ENCODE measurements at places on chromosomes 6 and 20. TPM values are rescaled to one million over a fixed set of nuclear protein-coding genes. Genes with fewer than 3 reads are reported as not detected.

- DNase-seq: no peak
Observed at GRCh38 chr6:160952633-160953281, 38.8 kb upstream of the MAP3K4 start.

GRCh38 chr20:1994627-1995026, 769 bp upstream of the PDYN start:
- DNase-seq: no peak

- DNase-seq: no peak
Observed at GRCh38 chr6:137872581-137873115, 5.6 kb downstream of the TNFAIP3 start.

GRCh38 chr6:168599118-168599494, 158.1 kb downstream of the SMOC2 start:
- DNase-seq: no peak

GRCh38 chr6:90319044-90319443, 22.4 kb upstream of the BACH2 start:
- DNase-seq: no peak

DNA sequence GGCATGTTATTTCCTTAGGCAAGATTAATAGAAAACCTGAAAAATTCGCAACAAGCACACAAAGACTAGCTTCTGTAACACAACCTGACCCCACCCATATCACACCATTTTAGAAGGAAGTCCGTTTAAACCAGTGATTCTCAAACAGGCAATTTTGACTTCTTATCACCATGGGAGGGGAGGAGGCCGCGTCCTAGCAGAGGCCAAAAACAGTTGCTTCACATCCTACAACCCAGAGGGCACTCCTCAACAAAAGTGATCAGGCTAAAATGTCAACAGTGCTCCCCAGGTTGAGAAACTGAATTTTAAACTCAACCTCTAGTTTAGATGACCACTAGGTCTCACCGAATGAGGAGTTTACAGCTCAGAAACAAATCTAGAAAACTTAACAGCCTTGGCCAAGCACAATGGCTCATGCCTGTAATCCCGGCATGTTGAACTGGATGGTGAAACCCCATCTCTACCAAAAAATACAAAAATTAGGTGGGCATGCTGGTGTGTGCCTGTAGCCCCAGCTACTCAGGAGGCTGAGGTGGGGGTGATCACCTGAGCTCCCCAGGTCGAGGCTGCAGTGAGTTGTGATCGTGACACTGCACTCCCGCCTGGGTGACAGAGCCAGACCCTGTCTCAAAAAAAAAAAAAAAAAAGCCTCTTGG, 3.4 kb downstream of the SNX5 start:
- DNase-seq: no peak

DNA sequence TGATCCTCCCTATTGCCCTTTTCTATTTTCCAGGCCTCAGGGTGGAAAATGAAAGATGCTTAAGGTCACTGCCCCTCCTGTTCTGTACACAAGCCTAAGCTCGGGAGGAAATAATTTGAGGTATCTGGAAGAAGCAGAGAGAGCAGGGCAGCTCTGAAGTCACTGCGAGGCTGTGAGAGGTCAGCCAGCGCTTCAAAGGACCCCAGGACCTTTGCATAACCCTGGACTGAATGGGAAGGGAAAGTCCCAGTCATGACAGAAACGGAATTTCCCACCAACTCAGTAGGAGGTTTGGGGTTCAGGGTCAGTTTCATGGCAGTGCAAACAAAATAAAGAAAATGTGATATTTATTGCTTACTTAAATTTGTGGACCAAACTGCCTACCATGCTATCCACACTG, 58.1 kb downstream of the LRFN2 start:
- DNase-seq: no peak

DNA sequence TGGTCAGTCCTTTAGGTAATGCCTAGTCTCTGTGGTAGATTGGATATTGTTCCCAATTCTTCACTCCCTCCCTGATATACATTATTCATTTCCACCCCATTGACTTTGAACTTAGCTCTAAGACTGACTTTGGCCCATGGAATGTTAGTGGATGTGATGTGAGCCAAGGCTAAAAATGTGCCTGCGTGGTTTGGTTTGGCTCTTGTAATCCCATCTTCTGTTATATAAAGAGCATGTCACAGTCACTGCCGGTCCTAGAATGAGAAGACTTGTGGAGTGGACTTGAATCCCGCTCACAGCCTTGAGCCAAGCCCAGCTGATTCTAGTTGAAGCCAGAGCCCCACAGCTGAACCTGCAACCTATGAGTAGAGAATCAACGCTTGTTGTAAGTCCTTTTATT, 23.6 kb upstream of the DNAAF9 start:
- DNase-seq: no peak

DNA sequence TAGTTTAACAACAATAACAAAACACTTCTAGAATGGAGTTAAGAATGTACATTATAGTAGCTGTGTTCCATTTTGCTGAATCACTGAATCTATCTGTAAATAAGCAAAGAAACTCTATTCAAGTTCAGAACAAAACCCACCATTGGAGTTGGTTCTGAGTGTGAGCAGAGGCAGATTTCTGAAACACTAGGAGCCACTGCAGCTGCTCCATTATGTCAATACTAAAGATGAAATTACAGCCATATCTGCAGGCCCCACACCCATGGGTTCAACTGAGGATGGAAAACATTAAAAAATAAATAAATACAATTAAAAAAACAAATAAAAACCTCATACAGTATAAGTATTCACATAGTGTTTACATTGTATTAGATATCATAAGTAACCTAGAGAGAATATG, 91.0 kb downstream of the REPS1 start:
- DNase-seq: no peak

- peak; percentile 64 for DNase-seq
Observed at GRCh38 chr20:46230801-46231282, 77.5 kb downstream of the CDH22 start.

- DNase-seq: no peak
Observed at GRCh38 chr6:26312501-26313397, 52.2 kb upstream of the BTN3A2 start.

DNA sequence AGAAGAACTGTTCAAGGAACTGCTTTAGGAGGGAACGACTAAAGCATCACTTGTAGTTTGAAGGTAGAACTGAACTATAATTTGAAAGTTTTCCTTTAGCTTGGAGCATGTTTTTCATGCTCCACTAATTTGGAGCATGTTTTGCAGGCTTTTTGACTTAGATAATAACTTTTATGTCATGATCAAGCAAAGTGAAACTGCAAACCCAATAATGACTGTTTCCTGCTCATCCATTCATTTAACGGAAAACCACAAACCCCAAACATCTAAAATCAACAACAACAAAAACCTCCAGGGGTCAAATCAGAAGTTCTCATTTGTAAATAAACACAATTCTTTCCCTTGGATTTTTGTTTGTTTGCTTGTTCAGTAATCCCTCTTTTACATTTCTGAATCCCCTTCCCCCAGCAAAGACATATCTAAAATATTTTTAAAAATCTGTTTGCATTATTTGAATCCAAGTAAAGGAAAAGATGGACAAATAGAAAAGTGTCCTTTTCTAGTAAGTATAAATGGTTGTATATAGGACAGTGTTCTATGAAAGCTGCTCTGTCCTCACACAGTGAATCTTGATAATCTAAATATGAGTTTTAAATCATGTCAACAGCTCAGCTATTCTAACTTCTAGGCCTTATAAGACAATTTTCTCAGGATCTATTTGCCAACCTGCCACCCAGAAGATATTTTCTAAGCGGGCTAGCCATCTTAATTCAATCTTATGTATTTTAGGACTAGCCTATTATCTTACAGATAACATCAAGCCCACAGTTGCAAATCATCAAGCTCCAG, 2.6 kb downstream of the SIM1 start:
- no peak for DNase-seq

- DNase-seq: peak; percentile 44
Observed at GRCh38 chr6:15244620-15245360, 1.1 kb upstream of the JARID2 start.

- no peak for DNase-seq
Observed at GRCh38 chr20:34062570-34063482, 49.2 kb downstream of the EIF2S2 start.

GRCh38 chr6:56671160-56671559, 28.5 kb upstream of the DST start:
- no peak for DNase-seq

DNA sequence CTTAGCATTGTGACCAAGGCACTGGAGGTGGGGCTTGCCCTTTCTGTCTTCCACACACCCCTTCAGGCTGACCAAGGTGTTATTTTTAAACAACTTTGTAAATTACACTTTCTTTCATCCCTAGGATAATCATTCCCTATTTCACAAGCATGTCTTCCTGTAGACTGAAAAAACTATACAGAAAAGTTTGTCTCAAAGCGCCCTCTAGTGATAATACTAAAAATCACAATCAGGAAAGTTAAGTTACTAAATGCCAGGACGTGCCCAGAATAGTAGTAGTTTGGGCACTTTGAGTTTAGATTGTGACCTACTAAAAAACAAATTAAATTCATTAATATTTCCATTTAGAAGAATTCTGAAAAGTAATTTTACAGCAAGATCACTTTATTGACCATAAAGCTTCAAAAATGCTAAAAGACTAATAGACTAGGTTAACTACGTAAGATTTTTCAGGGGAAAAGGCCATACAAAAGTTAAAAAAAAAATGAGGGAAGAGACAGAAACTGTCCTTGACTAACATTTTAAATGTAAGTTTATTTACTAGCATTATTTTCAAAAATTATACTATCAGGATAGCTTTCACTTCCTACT, 123.3 kb upstream of the DUSP22 start:
- DNase-seq: peak; percentile 46

- no peak for DNase-seq
Observed at GRCh38 chr20:1154226-1154625, 30.6 kb downstream of the TMEM74B start.

- DNase-seq: no peak
Observed at GRCh38 chr6:123168892-123169773, 173.1 kb downstream of the CLVS2 start.

GRCh38 chr6:77011929-77012545, 451.3 kb downstream of the HTR1B start:
- no peak for DNase-seq

DNA sequence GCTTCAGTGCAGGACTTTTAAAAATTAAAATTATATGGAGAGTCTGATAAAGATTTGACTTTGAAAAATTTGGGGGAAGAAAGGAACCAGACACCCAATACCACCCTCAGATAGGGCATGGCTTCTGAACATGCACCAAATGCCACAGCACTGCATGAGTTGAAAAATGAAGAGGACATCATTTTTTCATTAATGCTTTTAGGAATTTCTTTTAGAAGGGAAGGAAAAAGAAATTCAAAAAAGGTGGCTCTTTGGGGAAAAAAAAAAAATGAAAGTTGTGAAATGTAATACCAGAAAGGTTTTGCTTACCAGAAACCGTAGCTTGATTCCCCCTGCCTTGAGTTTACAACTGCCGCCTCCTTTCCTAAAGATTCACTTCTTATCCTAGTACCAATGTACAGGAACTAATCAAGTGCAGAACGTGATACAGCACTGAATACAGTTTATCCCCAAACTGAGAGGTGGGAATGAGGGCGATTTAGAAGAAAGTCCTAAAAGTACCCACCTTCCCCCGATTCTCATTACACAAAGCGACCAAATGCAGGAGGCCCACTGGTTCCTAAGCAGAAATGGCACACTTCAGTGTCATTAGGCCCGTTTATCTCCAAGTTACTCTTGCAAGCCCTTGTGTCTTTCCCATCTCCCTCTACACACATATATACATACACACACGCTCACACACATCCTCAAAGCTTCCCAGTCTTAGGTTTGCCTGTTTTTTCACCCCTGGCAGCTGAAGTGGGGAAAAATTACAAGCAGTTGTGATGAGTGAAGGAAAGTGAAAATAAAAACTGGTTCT, 2.8 kb downstream of the PPP1R10 start:
- no peak for DNase-seq

- no peak for DNase-seq
Observed at GRCh38 chr6:167762259-167762962, 64.3 kb upstream of the AFDN start.

DNA sequence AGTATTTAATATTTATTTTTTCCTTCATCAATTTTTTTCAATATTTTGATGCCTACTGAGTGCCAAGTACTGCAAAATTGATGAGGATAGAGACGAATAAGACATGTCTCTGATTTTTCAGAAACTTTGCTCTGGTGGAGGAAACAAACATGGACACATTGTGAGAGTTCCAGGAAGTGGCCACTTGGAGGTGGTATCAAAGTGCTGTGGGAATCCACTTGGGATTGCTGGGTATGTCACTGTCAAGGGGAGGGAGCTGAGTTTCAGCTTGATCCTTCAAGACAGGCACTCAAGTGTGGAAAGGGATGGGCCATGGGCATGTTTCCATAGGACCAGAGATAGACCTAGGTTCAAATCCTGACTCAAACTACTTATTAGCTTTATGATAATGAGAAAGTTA, 24.5 kb upstream of the ABCC10 start:
- DNase-seq: no peak

DNA sequence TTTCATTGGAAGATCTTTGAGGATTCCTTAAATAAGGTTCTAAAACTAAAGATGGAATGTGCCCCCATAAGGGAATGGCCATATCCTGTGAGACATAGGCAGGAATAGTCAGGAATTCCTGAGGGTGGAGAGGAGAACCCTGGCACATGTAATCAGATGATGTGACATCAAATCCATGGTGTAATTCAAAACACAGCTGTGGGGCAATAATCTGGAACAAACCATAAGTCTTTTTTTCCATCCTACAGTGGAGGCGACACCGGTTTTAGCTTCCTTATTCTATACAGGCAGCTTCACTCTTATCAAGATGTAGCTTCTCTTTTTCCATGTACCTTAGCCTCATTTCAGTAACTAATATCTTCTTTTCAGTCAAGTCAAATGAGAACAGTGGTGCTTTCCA, 133.6 kb upstream of the CITED2 start:
- no peak for DNase-seq

DNA sequence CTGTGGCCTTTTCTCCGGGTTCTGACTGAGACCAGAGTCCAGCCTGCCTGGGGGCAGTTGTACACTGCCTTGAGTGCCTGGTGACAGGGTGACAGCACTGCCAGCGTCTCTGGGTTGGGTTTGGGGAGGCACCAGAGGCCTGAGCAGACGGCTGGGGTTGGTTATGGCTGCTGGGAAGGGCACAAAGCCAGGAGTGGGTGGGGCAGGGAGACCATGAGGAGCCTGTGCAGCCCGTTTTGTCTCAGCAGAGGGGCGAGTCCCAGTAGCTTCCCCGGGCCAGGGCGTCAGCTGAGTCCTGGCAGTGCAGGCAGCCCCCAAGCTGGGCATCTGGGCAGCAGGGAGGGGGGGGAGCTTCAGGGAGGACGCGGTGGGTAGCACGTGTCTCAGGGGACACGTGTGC, 15.3 kb upstream of the SULF2 start:
- DNase-seq: no peak

DNA sequence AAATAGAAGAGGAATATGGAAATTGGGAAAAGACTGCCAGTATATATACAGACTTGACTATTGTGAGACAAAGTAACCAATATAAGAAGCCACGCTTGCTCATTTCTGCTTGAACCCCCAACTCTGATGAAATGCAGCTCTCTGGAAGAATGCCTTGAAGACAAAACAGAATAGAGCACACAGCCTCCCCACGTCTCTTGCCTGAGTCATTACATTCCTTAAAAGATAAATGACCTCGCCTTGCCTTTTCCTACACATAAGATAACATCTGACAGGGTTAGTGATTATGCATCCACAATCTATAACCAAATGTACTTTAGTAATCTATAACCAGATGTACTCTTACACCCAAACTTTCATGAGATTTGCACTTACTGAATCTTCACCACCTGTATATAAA, 141.1 kb upstream of the EEF1E1 start:
- no peak for DNase-seq

HNF4A gene
- 36.8 TPM for polyA plus RNA-seq

ADGRF4 gene
- 0.12 TPM for polyA plus RNA-seq

HMGCLL1 gene
- 3.5 TPM for polyA plus RNA-seq

SGK2 gene
- 32.8 TPM for polyA plus RNA-seq

TBPL1 gene
- polyA plus RNA-seq: 53.0 TPM

RAD21L1 gene
- not detected for polyA plus RNA-seq

C6orf15 gene
- not detected for polyA plus RNA-seq

HLA-G gene
- 17.0 TPM for polyA plus RNA-seq

All from right renal cortex interstitium (tissue), 3 donors.